ENCODE measurements at places on chromosomes 2 and 18.

- DNase-seq, result no peak
These were observed 65.8 kb upstream of the ALK start for GRCh38 chr2:29987146-29987545.

DNA sequence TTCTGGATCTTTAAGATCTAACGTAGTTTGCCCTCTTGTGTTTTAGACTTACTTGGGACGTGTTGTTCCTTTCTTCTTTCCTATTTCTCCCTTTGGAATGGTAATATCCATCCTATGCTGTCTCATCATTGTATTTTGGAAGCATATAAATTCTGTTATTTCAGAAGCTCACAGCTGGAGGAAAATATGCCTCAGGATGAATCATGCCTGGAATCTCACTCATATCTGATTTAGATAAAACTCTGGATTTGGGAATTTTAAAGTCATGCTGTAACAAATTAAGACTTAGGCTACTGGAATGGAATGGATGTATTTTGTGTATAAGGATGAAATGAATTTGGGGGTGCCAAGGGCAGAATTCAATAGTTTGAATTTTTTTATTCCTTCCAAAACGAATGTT, 245.2 kb upstream of the GULP1 start:
- no peak for DNase-seq

- DNase-seq, result no peak
These were observed 215.1 kb upstream of the TRIB2 start for GRCh38 chr2:12501469-12502158.

DNA sequence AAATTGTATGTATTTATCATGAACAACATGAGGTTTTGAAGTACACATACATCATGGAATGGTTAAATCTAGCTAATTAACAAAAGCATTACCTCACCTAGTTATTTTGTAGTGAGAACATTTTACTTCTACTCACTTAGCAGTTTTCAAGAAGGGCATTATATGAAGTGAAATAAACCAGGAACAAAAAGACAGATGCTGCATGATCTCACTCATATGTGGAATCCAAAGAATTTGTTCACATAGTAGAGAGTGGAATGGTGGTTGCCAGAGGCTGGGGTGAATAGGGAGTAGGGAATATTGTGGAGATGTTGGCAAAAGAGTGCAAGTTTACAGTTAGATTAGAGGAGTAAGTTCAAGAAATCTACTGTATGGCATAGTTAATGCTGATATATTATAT, 292.0 kb downstream of the ASXL3 start:
- no peak for DNase-seq

GRCh38 chr2:224838335-224838734, 122.2 kb upstream of the CCDC195 start:
- no peak for DNase-seq
